Activated CD4-positive, alpha-beta T cell treated with anti-CD3 and anti-CD28 coated beads, Interleukin-2, amount 10 ng/mL, durations not matched to agents 7 days and 5 days (primary cell): ENCODE measurements at places on chromosomes 3 and 15. TPM values are rescaled to one million over a fixed set of nuclear protein-coding genes. Genes with fewer than 3 reads are reported as not detected.

- H3K4me3 ChIP-seq: no peak overlapping the region
- no peaks in the 10 kb centered on the region for H3K36me3 ChIP-seq
- no peak overlapping the region for H3K27ac ChIP-seq
- no peaks in the 10 kb centered on the region for H3K27me3 ChIP-seq
These were observed 619.3 kb downstream of the SI start for GRCh38 chr3:164458986-164459385.

GRCh38 chr3:193556841-193557240 is 2.1 kb upstream of the ATP13A4 start:
- no peak overlapping the region for H3K4me3 ChIP-seq
- no peak overlapping the region for H3K27ac ChIP-seq
- DNase-seq: no peak
- no peaks in the 10 kb centered on the region for H3K4me1 ChIP-seq
- no peaks in the 10 kb centered on the region for H3K36me3 ChIP-seq
- H3K27me3 ChIP-seq: no peaks in the 10 kb centered on the region

- H3K36me3 ChIP-seq: peaks cover 8% of the 10 kb centered on the region
- DNase-seq: no peak
- no peak overlapping the region for H3K4me3 ChIP-seq
- no peak overlapping the region for H3K27ac ChIP-seq
These were observed 61.2 kb downstream of the CD200 start for GRCh38 chr3:112394003-112394640.

GRCh38 chr3:71072986-71073385 is 510.5 kb downstream of the FOXP1 start:
- H3K27ac ChIP-seq: no peak overlapping the region
- peaks cover 62% of the 10 kb centered on the region for H3K4me1 ChIP-seq
- no peak for DNase-seq
- no peak overlapping the region for H3K4me3 ChIP-seq
- H3K36me3 ChIP-seq: peaks cover 20% of the 10 kb centered on the region

GRCh38 chr3:165130708-165131107 is 52.4 kb upstream of the SI start:
- no peaks in the 10 kb centered on the region for H3K27me3 ChIP-seq
- H3K4me1 ChIP-seq: no peaks in the 10 kb centered on the region
- H3K36me3 ChIP-seq: no peaks in the 10 kb centered on the region
- no peak overlapping the region for H3K27ac ChIP-seq
- DNase-seq: no peak
- H3K4me3 ChIP-seq: no peak overlapping the region

GRCh38 chr3:27428446-27428845 is 55.7 kb downstream of the SLC4A7 start:
- no peak for DNase-seq
- no peak overlapping the region for H3K4me3 ChIP-seq
- H3K4me1 ChIP-seq: peaks cover 3% of the 10 kb centered on the region
- H3K27ac ChIP-seq: no peak overlapping the region
- H3K36me3 ChIP-seq: peaks cover 42% of the 10 kb centered on the region

DNA sequence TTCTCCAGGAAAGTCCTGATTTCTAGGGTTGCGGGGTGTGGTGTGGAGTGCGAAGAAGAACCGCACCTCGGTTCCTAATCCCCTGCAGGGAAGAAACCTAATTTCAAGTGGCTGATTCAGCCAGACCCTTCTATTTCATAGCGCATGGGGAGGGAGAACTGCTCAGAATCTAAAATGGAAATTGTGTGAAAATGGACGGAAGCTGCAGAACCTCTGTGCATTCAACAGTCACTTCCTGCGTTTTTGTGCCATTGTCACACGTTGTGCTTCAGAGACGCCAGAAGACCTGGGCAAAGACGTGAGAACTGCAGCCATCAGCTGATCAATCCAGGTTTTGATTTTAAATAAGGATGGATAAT is 1.2 kb downstream of the SIDT1 start:
- DNase-seq: peak; percentile 67
- H3K4me3 ChIP-seq: peak overlapping the region; percentile 98
- peaks cover 36% of the 10 kb centered on the region for H3K36me3 ChIP-seq
- H3K27ac ChIP-seq: peak overlapping the region; percentile 99
- H3K4me1 ChIP-seq: peaks cover 55% of the 10 kb centered on the region

GRCh38 chr3:66554178-66554577 is 53.4 kb upstream of the LRIG1 start:
- H3K36me3 ChIP-seq: no peaks in the 10 kb centered on the region
- no peak overlapping the region for H3K27ac ChIP-seq
- no peak overlapping the region for H3K4me3 ChIP-seq
- no peak for DNase-seq
- peaks cover 6% of the 10 kb centered on the region for H3K4me1 ChIP-seq
- H3K27me3 ChIP-seq: peaks cover 3% of the 10 kb centered on the region

- no peak for DNase-seq
- H3K27ac ChIP-seq: no peak overlapping the region
- H3K4me3 ChIP-seq: no peak overlapping the region
- peaks cover 15% of the 10 kb centered on the region for H3K4me1 ChIP-seq
- H3K36me3 ChIP-seq: peaks cover 3% of the 10 kb centered on the region
These were observed 376.6 kb upstream of the CBLB start for GRCh38 chr3:106245400-106245799.

DNA sequence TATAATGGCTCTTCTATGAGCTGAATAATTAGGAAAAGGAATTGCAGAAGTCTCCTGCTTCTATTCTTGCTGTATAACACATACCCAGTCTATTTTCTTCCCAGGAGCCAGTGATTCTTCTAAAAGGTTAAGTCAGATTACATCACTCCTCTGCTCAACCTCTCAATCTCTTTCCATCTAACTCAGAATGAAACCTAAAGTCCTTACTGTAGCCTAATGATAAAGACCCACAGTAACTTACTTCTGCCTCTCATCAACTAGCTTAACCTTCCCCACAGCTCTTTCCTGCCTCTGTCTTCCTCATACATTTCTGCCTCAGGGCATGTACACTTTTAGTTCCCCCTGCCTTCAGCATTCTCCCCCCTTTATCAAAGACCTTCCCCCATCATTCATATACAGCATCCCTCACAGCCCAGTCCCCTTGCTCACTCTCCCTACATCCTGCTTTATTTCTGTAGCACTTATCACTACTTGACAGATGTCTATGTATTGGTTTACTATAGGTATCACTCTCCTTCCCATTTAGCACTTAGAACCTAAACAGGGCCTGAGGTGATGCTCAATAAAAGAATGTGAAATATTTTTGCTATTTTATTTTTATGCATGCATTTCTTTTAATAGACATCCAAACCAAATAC is 28.5 kb upstream of the CMTM6 start:
- peaks cover 40% of the 10 kb centered on the region for H3K36me3 ChIP-seq
- no peak overlapping the region for H3K4me3 ChIP-seq
- H3K27me3 ChIP-seq: no peaks in the 10 kb centered on the region
- H3K4me1 ChIP-seq: peaks cover 7% of the 10 kb centered on the region
- H3K27ac ChIP-seq: no peak overlapping the region

TRIP4 gene
- total RNA-seq: 29.8 TPM

TM6SF1 gene
- total RNA-seq: 9.4 TPM

ITGB5 gene
- 0.15 TPM for total RNA-seq

SLC2A2 gene
- not detected for total RNA-seq

MAGEL2 gene
- not detected for total RNA-seq

WWTR1 gene
- 0.77 TPM for total RNA-seq
